ENCODE measurements at places on chromosomes 4 and X.

DNA sequence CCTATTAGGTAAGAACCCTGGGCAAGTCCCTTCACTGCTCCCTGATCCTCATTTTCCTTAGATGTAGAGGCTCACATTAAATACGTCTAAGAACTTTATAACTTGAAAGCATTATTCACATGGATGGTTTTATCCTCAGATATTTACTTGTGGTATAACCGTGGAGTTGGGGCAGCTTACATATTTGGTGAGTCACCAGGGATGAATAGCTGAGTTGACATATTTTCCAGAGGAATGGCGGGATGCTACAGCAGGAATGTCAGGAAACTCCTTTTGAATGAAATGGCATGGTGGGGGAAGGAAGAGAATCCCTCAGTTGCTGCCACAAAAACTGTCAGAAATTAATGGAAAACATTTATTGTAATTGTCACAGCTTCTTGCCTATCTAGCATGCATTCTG is 165.3 kb upstream of the RPS6KA3 start:
- H3K27me3 ChIP-seq: no peaks in the 10 kb centered on the region
- no peak for DNase-seq
- H3K36me3 ChIP-seq: no peaks in the 10 kb centered on the region
- peaks cover 26% of the 10 kb centered on the region for H3K4me1 ChIP-seq
- no peak overlapping the region for H3K27ac ChIP-seq

DNA sequence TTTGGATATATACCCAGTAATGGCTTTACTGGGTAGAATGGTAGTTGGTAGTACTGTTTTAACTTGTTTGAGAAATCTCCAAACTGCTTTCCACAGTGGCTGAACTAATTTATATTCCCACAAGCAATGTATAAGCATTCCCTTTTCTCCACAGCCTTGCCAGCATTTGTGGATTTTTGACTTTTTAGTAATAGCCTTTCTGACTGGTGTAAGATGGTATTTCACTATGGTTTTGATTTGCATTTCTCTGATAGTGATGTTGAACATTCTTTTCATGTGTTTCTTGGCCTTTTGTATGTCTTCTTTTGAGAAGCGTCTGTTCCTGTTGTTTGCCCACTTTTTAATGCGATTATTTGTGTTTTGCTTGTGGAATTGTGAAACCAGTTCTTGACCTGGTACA is 290.5 kb downstream of the BMPR1B start:
- H3K36me3 ChIP-seq: no peaks in the 10 kb centered on the region
- no peak for DNase-seq
- no peaks in the 10 kb centered on the region for H3K4me1 ChIP-seq
- no peaks in the 10 kb centered on the region for H3K27me3 ChIP-seq

- no peaks in the 10 kb centered on the region for H3K4me1 ChIP-seq
- H3K27me3 ChIP-seq: no peaks in the 10 kb centered on the region
- no peak overlapping the region for H3K4me3 ChIP-seq
- H3K27ac ChIP-seq: no peak overlapping the region
- H3K36me3 ChIP-seq: peaks cover 33% of the 10 kb centered on the region
Observed at GRCh38 chr4:10063544-10064300, 42.4 kb upstream of the SLC2A9 start.

- no peak for DNase-seq
- H3K4me1 ChIP-seq: peaks cover 27% of the 10 kb centered on the region
Observed at GRCh38 chr4:40555176-40555900, 74.3 kb downstream of the RBM47 start.

- peak overlapping the region; percentile 89 for H3K27ac ChIP-seq
- peaks cover 7% of the 10 kb centered on the region for H3K27me3 ChIP-seq
- peak overlapping the region; percentile 57 for H3K4me3 ChIP-seq
- H3K4me1 ChIP-seq: peaks cover 36% of the 10 kb centered on the region
- H3K36me3 ChIP-seq: peaks cover 2% of the 10 kb centered on the region
Observed at GRCh38 chrX:46571423-46572339, 1.9 kb upstream of the CHST7 start.

DNA sequence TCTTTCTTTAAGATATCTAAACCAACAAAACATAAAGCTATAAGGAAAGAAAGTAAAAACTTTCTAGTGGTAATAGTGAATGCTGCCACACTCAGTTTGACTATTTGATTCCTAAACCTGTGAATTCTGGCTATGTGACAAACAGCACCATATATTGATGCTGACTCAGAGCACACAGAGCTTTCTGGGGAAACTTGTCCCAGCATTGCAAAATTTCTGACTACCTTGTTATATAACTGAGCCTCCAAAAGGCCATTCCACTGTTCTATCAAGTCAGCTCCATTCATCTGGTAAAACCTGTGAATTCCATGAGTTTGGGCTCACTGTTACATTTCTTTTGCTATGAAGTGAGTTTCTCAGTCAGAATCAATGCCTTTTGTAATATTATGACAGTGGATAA is 1229.7 kb downstream of the PCDH18 start:
- no peak overlapping the region for H3K27ac ChIP-seq
- DNase-seq: no peak
- H3K4me3 ChIP-seq: no peak overlapping the region
- no peaks in the 10 kb centered on the region for H3K4me1 ChIP-seq

- H3K4me3 ChIP-seq: peak within 1 kb of the TSS; percentile 88
- H3K27ac ChIP-seq: peak within 1 kb of the TSS; percentile 91
Observed at GRCh38 chrX:154458116-154458953, at the start of gene PLXNA3. Gene PLXNA3, plus strand, starts transcription at chrX:154458281. Its CDS starts 1,903 bp downstream, at chrX:154460184.

DNA sequence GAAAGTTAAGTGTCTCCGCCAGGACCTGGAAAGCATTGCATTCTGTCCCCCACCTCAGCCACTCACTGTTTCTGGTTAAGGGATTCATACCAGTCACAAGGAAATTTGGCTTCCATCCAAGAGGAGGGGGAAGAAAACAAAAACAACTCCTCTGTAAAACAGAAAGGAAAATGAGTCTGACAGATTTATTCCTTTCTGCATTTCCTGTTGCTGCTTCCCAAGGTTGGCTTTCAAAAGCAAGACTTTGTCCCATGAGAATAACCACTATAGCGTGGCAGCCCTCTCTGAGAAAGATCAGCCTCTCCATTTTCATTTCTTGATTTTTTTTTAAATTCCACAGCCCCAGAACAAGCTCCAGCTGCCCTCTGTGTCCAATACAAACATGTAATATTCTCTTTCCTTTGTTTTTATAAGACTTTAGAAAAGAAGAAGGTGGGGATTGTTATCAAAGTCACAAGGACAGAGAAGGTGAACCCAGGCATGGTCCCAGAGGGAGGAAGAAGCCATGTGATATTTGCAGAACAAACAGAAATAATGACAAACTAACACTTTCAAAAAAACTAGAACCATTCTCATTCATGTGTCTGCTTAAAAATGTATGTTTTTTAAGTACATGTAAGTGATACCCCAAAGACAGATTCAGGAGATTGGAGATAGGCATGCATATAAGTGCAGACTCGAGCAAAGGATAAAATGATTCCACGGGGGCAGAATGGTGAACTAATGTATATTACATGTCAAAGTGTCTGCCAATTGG is 90.7 kb upstream of the DCLK2 start:
- H3K27ac ChIP-seq: no peak overlapping the region
- peaks cover 2% of the 10 kb centered on the region for H3K4me1 ChIP-seq
- DNase-seq: no peak
- H3K36me3 ChIP-seq: no peaks in the 10 kb centered on the region
- peaks cover 6% of the 10 kb centered on the region for H3K27me3 ChIP-seq

- no peaks in the 10 kb centered on the region for H3K36me3 ChIP-seq
- H3K4me1 ChIP-seq: no peaks in the 10 kb centered on the region
- DNase-seq: no peak
- H3K27ac ChIP-seq: no peak overlapping the region
- peaks cover 2% of the 10 kb centered on the region for H3K27me3 ChIP-seq
Observed at GRCh38 chr4:629636-629914, 4.2 kb downstream of the PDE6B start.

GRCh38 chr4:15976456-15977447 is 13.8 kb upstream of the FGFBP2 start:
- H3K36me3 ChIP-seq: no peaks in the 10 kb centered on the region
- DNase-seq: no peak
- H3K4me1 ChIP-seq: no peaks in the 10 kb centered on the region
- H3K27ac ChIP-seq: no peak overlapping the region
- peaks cover 6% of the 10 kb centered on the region for H3K27me3 ChIP-seq

GRCh38 chr4:151541389-151542071 is 132.6 kb downstream of the FHIP1A start:
- no peaks in the 10 kb centered on the region for H3K4me1 ChIP-seq
- peaks cover 10% of the 10 kb centered on the region for H3K27me3 ChIP-seq
- H3K4me3 ChIP-seq: no peak overlapping the region
- no peaks in the 10 kb centered on the region for H3K36me3 ChIP-seq

DNA sequence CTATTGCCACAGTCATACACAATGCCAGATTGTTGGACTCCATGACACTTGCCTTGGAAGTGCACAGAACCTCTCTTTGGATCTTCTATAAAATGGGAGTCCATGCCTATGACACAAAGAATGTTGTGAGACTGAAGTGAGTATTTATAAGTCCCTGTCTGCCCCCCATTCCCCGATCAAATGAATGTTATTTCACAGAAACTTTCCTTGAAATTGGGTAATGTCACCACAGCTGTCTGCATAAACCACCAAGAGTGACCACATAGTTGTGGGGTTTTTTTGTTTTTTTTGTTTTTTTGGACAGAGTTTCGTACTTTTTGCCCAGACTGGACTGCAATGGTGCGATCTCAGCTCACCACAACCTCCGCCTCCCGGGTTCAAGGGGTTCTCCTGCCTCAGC is 27.1 kb upstream of the REST start:
- H3K4me1 ChIP-seq: no peaks in the 10 kb centered on the region
- H3K27ac ChIP-seq: no peak overlapping the region
- H3K36me3 ChIP-seq: no peaks in the 10 kb centered on the region
- H3K4me3 ChIP-seq: no peak overlapping the region

- H3K27ac ChIP-seq: no peak overlapping the region
- no peaks in the 10 kb centered on the region for H3K36me3 ChIP-seq
- H3K4me3 ChIP-seq: no peak overlapping the region
- no peak for DNase-seq
- no peaks in the 10 kb centered on the region for H3K27me3 ChIP-seq
- H3K4me1 ChIP-seq: no peaks in the 10 kb centered on the region
Observed at GRCh38 chr4:172042714-172043114, 229.5 kb downstream of the GALNTL6 start.

DNA sequence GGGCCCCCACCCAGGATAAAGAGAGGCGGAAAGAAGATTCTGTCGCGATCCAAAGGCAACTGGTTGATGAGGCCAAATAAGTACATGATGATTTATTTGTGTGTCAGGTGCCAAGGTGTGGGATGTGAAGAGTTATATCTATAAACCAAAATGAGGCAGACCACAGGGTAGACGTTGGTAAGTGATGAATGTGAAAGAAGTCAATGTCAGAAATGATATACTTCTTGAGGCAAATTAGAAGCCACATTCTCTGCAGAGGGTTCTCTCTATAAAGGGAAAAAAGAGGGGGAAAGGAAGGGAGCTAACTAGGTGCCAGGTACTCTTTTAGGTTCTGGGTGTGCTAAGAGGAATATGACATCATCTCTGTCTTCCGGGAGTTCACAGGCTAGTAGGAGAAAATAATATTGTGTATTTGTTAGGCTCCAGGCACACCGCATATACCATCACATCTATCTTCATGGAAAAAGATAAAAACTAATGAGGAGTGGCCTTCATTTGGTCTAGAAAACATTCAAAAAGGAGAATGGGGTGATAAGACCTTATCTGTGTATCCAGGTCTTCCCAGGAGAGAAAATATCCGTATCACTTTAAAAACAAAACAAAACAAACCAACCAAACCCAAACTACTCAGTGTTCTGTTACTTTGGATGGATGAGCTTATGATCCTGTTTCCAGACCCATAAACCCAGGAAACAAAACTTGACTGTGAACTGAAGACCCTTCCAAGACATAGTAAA is 4.8 kb upstream of the SH2D1A start:
- H3K27ac ChIP-seq: peak overlapping the region; percentile 96
- H3K4me1 ChIP-seq: peaks cover 77% of the 10 kb centered on the region
- peak overlapping the region; percentile 57 for H3K4me3 ChIP-seq
- no peaks in the 10 kb centered on the region for H3K36me3 ChIP-seq

DNA sequence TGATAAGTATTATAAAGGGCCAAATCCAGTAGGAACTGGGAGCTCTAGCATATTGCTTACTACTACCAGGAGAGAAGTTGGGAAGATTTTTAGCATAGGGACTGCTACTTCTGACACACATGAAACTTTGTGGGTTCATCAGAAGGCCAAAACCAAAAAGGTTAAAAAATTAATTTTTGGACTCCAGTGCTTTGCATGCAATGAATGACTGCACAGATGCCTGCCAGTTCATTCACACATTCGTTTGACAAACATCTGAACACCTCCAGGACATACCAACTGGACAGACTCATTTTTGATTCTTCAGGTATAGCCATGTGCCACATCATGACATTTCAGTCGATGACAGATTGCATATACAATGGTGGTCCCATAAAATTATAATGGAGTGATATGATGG is 79.8 kb downstream of the MID1IP1 start:
- no peaks in the 10 kb centered on the region for H3K27me3 ChIP-seq
- peaks cover 21% of the 10 kb centered on the region for H3K4me1 ChIP-seq
- H3K4me3 ChIP-seq: no peak overlapping the region
- no peak overlapping the region for H3K27ac ChIP-seq

DNA sequence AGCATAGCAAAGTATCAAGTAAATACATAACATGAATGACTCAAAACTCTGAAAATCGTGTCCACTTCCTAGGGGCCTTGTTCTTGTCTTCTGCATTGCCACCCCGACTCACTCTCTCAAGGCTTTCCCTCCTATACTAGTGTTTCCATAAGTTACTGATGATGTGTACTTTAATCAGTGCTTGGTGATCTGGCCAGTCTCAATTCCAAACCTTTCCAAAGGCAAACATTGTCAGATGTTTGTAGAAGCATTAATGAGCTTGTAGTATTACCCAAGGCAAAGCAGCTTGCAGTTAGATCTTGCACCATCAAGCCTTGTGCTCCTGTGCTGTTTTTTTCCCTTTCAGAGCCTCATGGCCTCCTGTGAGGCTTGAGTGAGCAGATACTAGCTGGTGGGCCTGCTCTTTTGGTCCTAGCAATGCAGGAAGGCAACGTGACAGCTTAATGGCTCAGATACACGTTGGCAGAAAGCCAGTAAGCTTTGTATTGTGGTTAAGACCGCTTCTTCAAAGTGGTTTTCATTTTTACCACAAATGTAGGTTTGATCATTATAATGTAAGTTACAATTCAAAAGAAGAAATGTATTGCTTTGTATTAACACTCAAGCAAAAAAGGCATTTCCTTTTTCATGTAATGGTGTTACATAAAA is 51.8 kb downstream of the RBPJ start:
- no peak overlapping the region for H3K4me3 ChIP-seq
- peaks cover 47% of the 10 kb centered on the region for H3K4me1 ChIP-seq
- peaks cover 37% of the 10 kb centered on the region for H3K36me3 ChIP-seq

DNA sequence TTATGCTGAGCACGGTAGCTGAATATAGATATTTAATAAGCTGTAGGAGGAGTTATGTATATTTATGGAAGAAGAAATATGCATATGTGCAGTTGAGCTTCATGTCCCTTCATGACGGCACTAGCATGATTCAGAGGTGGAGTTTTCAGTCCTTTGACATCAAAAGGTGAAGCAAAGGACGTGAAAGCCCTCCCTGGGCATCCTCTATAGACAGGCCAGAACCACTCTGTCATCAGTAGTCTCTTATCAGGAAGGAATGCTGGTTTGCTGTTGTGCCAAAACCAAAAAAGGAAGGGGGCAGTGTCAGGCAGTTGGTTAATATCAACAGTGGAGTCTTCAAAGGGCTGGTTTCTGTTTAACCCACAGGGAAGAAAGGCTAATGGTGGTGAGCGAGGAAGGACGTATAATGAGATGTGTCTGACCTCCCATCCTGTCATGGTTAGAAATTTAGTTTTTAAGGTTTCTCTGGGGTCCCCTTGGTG is 23.5 kb upstream of the IL2 start:
- DNase-seq: no peak
- no peak overlapping the region for H3K27ac ChIP-seq
- H3K4me3 ChIP-seq: no peak overlapping the region
- no peaks in the 10 kb centered on the region for H3K36me3 ChIP-seq
- peaks cover 10% of the 10 kb centered on the region for H3K27me3 ChIP-seq
- H3K4me1 ChIP-seq: peaks cover 14% of the 10 kb centered on the region
